ENCODE measurements at places on chromosomes 3 and 15. TPM values are rescaled to one million over a fixed set of nuclear protein-coding genes. Genes with fewer than 3 reads are reported as not detected.

- DNase-seq: no peak
Measured at GRCh38 chr3:126646674-126647073, 8.2 kb downstream of the TXNRD3 start.

Gene MYRIP
- 1.8 TPM for total RNA-seq

GRCh38 chr3:172272698-172273097 lies 175.6 kb downstream of the GHSR start:
- DNase-seq: no peak

Gene TMEM207
- not detected for total RNA-seq

Gene ANP32A
- total RNA-seq: 92.6 TPM

Gene IL5RA
- total RNA-seq: not detected

Gene SLC15A2
- total RNA-seq: 1.2 TPM

DNA sequence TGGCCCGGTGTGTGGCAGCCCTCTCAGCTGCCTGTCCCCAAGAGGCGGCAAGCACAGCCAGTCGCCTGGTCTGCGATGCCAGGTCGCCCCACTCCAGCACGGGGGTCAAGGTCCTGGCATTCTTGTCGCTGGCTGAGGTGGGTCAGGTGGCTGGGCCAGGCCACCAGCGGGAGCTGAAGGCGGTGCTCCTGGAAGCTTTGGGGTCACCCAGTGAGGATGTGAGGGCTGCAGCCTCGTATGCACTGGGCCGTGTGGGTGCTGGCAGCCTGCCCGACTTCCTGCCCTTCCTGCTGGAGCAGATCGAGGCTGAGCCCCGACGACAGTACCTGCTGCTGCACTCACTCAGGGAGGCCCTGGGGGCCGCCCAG lies 20.8 kb downstream of the CAND2 start:
- DNase-seq: no peak

GRCh38 chr3:69738859-69739203 lies 433 bp upstream of the MITF start:
- no peak for DNase-seq

GRCh38 chr15:70461017-70461416 lies 302.3 kb downstream of the UACA start:
- DNase-seq: no peak

Gene FETUB
- not detected for total RNA-seq

DNA sequence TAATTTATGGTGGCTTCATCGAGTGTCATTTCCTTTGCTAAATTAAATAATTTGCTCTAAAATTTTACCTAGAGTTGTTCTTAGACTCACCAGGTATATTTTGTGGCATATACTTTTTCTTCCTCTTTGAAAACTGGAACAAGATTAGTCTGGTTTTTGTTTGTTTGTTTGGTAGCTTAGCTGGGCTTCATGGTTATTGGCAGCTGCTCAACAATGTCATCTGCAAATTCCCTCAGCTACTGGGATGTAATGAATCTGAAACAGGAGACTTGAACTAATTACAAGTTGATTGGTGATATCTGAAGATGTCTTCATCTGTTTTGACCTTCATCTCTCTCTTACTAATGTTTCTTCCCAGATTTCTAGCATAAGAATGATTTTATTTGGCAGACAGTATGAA lies 270.5 kb upstream of the P2RY1 start:
- DNase-seq: no peak

GRCh38 chr3:179332240-179332639 lies 9.4 kb downstream of the ZNF639 start:
- no peak for DNase-seq

DNA sequence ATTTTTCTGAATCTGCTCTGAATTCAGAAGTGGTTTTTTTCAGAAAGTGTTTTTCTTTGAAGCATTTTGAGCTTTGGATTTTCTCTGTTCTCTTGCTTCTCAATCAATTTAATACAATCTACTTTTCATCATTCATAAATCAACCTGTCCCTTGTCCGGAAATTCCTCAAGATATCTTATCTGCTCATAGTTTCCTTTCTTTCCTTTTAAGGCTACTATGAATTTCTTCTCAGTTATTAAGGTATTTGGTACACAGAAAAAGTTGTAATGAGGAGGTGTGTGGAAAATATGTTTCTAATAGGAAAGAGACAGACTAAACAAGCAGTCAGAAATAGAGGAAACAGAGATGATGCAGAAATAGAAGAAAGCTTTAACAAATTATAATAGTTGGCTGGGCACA lies 14.4 kb downstream of the CGGBP1 start:
- DNase-seq: no peak

GRCh38 chr3:25820366-25820765 lies 30.5 kb downstream of the OXSM start:
- no peak for DNase-seq

Gene MRAS
- 232 TPM for total RNA-seq

Gene CCDC80
- 426 TPM for total RNA-seq

DNA sequence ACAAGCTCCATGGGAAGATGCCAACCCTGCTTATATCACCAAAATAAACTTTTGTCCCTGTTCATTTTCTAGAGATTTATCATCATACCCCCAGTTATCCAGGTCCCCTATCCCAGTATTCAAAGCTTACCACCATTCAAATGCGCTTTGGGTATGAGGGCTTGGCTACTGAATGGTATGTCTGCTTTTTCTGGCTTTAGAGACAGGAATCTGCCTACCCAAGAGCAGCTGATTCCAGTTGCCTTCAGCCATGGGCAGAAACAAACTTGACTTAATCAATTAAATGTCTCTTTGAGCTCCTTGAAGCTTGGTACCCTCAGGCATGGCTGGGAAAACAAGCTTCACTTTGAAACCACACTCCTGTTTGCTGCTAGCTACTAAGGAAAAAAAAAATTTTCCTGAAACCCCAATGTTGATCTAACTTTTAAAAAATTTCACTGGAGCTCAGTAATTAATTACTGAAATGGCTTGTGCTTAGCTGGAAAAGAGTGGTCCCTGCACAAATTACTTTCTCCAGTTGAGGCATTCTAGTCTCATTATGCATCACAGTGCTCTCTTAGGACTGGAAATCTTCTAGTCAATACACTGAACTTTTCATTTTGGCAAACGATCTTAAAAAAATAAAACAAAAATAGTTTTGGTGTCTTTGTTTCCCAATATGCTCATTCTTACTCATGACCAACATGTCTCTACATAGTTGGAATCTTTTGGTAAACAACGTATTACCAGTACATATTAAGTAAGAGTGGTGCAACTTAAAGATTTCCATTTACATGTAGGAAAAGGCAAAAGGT lies 242.8 kb downstream of the DTWD1 start:
- no peak for DNase-seq

GRCh38 chr3:57696801-57697321 lies 4.0 kb upstream of the DENND6A start:
- DNase-seq: no peak

DNA sequence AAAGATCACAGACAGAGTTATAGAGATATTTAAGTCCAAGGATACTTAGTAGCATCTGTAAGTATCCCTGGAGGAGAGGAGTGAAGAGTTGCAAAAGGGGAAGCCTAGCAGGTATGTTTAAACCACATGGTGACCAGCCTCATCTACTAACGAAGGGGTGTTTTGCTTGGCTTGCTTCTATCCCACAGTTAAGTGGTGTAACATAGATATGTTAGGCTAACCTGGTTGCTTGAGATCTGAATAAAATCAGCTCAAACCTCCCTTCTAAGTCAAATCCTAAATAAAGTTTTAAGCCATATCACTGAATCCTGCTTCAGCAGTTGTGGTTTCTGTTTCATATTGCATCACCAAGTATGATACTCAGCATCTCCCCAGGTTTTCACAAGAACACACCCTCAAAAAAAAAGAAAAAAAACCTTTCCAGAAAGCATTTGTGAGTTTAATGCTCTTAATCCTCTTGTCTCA lies 880.2 kb downstream of the ROBO1 start:
- DNase-seq: no peak

DNA sequence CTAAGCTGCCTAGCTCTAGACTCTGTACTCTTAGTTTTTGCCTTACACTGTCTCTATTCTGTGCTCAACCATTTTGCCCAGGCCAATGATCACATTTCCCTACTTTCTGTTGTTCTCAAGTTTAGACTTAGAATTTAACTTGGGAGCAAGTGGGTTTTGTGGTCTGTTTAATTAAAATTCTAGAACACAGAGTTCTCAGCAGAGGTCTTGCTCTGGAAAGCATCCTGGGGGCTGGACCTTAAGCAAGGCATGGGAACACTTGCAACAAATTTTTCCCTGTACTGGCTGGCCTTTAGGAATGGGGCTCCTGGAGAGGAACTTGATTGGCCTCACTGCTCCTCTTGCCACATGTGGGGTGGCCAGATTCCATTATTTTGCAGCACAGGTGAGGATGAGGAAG lies 236.3 kb upstream of the LRTM1 start:
- no peak for DNase-seq

GRCh38 chr15:67505675-67506572 lies 15.0 kb upstream of the C15orf61 start:
- DNase-seq: no peak

DNA sequence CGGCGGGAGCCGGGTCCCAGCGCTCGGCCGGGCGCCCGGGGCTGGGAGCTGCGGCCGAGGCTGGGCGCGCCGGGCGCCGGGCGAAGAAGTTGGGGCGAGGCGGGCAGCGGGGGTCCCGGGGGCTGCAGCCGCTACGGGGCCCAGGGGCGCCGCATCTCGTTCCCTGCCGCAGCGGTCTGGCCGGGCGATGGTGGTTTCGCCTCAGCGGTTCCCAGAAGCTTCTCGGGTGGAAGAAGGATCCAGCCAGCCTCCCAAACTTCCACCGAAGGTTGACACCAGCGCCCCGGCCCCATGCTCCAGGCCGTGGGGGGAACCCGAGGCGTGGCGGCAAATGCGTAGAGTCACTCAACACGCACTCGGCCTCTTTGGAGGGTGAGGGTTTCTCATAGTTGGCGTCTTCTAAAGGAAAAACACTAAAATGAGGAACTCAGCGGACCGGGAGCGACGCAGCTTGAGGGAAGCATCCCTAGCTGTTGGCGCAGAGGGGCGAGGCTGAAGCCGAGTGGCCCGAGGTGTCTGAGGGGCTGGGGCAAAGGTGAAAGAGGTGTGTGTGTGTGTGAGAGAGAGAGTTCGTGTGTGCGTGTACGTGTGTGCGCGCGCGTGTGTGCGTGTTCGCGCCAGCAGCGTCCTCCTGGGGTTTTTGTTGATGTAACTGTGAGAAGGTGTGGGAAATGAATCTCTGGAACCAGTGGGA lies 940 bp downstream of the BOC start:
- DNase-seq: no peak

DNA sequence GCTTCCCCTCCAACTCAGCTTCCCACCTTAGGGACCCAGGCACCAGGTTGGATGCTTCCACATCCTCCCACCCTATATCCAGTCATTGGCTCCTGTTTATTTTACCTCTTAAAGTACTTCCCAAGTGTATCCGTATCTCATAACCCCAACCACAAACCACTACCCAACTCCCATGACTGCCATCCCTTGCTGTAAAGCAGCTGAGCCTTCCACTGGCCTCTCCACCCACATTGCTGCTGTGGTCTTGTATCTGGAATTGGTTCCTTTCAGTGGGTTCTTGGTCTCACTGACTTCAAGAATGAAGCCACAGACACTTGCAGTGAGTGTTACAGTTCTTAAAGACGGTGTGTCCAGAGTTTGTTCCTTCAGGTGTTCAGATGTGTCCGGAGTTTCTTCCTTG lies 79.8 kb upstream of the HRH1 start:
- no peak for DNase-seq

DNA sequence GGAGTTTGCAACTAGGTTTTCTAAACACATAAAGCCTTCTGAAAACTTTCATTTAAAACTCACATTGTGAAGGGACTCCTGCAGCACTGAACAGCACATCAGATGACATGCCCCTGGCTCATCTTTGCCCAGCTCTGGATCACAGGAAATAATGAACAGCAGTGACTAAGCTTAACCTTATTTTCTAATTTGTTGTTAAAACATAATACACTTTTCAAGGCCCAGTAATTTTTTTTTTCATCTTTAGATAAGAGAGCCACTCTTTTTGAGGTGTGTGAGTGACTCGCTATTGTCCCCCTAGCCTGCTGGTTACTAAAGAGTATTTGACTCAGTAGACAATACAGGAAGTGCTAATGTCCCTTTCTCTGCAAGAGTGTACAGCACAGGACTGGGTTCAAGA lies 204.0 kb downstream of the OSBPL10 start:
- DNase-seq: no peak

Gene LYZL4
- total RNA-seq: not detected

- no peak for DNase-seq
Measured at GRCh38 chr3:50749822-50750221, 75.1 kb downstream of the DOCK3 start.

GRCh38 chr15:89551550-89551949 lies 23.7 kb upstream of the TICRR start:
- DNase-seq: no peak

GRCh38 chr3:71862371-71863140 lies 77.6 kb upstream of the PROK2 start:
- no peak for DNase-seq

GRCh38 chr15:81029414-81030300 lies 28.9 kb downstream of the TLNRD1 start:
- no peak for DNase-seq

Gene GJD2
- total RNA-seq: not detected

Gene IL17RD
- 3.5 TPM for total RNA-seq

Gene TMEM108
- total RNA-seq: 1.5 TPM

Gene GABRR3
- not detected for total RNA-seq

GRCh38 chr3:27046351-27046750 lies 322.8 kb downstream of the NEK10 start:
- DNase-seq: no peak

DNA sequence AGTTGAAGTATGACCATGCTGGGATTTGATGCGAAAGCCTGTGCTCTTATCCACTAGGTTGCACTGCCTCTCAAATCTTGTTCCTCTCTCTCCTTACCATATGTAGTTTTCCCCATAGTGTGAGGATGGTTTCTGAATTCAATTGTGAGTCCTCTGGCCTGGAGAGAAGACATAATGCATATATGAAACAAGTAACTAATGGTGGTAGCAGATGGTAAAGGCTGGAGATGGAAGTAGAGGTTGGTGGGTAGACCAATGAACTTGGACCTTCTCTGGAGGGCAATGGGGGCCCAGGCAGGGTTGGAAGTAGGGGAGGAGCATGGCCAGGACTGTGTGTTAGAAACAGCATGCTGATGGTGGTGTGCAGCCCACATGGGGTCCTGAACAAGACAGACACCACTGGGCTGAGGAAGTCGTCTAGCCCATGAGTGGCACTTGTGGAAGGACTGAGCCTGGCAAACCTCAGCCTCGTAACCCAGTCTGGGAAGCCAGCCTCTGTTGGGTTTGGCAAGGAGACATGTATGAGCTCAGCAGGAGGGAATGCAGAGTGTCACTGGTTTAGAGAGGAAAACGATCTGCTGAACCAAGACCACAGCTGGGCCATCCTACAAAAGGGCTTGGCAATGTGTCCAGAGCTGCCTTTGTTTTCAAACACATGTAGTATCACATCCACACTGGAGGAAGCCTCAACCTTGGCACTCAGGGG lies 18.5 kb upstream of the LMCD1 start:
- DNase-seq: no peak

DNA sequence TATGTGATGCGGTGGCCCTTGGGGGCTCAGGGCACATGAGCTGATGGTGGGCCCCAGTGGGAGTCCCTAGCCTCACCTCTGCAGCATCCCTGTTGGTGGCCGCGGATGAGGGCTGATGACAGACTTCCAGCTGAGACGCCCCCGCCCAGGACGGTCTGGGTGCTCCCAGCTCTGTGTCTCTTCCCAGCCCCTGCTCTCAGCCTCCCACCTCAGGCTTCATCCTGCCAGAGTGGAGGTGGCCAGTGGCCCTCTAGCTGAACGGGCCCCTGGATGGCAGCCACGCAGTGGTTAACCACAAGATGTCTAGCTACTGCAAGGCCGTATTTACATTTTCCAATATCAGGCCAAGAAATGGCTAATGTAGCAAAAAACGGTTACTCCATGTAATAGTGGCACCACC lies 205.3 kb upstream of the LINGO1 start:
- DNase-seq: no peak

Data from mesenteric fat pad (tissue), 1 donor.